ENCODE measurements at places on chromosomes 7 and 10.

GRCh38 chr10:111077785-111078504, 1.1 kb downstream of the ADRA2A start:
- no peak for DNase-seq

GRCh38 chr7:145850636-145851035, 266.0 kb upstream of the CNTNAP2 start:
- no peak for DNase-seq

DNA sequence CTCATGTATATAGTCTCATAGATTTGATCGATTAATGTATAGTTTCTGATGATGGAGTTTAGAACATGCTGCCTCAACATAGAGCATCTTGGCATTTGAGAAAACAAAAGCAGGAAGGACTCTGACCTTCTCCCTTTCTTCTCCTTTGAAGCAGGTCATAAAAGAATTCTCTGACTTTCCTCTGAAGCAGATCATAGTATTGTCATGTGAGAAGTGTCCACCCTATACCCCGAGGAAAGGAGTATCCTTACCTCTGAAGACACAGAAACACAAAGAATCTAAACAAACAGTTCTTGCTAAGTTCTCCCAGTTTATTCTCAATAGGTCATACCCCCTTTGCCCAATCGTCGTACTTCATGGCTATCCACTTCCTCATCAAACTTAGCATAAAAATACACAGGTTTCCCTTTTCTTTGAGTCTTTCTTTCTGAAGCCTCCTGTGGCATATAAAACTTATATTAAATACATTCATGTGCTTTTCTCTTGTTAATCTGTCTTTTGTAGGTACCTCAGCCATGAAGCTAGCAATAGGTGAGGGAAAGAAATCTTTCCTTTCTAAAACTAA, 194.9 kb downstream of the REEP3 start:
- DNase-seq, result no peak

- peak; percentile 68 for DNase-seq
Observed at GRCh38 chr7:99374111-99375064, at the start of gene ARPC1B. Gene ARPC1B (plus strand): TSS chr7:99374730. CDS start chr7:99385715, 10,985 bp downstream.

DNA sequence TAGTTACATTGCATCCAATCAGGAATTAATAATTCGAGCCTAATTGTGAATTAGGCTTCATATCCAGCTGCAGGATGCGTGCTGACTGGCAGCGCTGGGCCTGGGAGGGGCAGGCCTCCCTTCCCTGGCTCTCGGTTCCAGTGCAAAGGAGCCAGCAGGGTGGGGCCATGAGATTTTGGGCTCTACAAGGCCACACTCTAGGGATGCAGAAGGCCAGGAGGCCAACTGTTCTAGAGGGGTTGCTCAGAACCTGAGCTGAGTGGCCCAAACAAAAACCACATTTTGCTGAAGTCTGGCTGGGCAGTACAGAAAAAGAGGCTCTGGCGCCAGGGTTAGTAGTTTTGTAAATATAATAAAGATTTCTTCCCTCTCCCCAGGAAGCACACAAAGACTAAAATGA, 72.3 kb downstream of the CLEC2L start:
- DNase-seq, result no peak

DNA sequence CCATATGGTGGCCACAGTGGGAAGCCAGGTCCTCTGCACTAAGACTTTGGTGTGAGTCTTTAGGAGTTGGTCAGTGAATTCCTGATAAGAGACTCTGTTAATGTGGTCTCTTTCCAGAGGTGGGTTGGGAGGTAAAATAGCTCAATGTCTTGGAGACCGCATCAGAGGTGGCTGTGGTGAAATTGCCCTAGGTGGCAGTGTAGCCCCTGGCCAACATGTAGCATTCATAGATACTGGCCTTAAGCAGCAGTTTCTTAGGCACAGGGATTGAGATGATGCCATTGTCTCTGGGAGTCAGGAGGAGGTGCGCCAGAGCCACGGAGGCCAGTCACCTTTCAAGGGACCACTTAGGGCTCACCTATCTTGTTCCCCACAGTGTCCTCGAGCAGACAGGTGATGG, 202.8 kb downstream of the CREB5 start:
- DNase-seq, result no peak

DNA sequence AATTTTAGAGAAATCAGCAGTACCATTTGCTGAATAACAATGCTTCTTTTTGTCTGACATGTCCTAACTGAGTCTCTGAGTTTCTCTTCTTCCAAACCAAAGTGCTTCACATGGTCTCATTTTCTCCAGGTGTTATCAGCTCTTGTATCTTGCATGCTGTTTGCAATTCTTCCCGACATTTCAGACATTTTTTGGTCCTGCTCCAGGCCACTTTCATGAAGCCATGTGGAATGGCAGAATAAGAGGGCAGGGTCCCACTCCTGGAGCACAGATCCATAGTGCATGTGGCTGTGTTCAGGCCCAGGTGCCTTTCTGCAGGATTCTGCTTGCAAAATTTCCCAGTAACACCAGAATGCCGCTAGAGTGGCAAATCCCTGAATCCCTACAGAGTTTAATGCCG, 916.2 kb downstream of the NXPH1 start:
- DNase-seq, result no peak

GRCh38 chr7:45563941-45564461, 10.2 kb upstream of the ADCY1 start:
- DNase-seq, result no peak

GRCh38 chr10:77348082-77348481, 289.5 kb downstream of the KCNMA1 start:
- DNase-seq, result peak; percentile 26

GRCh38 chr10:103676058-103676785, 179.2 kb downstream of the SH3PXD2A start:
- DNase-seq, result peak; percentile 70

- no peak for DNase-seq
Observed at GRCh38 chr10:45040921-45041542, 40.3 kb downstream of the ZNF22 start.

DNA sequence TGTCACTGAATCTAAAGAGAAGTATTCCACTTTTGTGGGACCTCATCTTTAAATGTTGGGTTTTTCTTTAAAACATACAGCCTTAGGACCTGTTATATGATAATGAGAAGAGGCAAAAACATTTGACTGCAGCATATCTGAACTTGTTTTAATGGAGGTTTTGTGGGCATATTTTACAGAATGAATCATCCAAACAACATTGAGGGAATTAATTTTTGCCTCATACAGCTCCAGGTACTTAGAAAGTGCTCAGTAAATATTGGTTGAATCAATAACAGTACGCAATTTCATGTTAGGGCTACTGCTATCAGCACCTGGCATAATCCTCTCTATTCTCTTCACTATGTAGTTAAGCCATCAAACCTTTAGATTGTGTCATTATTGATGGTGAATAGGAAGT, 115.9 kb downstream of the MALRD1 start:
- no peak for DNase-seq

DNA sequence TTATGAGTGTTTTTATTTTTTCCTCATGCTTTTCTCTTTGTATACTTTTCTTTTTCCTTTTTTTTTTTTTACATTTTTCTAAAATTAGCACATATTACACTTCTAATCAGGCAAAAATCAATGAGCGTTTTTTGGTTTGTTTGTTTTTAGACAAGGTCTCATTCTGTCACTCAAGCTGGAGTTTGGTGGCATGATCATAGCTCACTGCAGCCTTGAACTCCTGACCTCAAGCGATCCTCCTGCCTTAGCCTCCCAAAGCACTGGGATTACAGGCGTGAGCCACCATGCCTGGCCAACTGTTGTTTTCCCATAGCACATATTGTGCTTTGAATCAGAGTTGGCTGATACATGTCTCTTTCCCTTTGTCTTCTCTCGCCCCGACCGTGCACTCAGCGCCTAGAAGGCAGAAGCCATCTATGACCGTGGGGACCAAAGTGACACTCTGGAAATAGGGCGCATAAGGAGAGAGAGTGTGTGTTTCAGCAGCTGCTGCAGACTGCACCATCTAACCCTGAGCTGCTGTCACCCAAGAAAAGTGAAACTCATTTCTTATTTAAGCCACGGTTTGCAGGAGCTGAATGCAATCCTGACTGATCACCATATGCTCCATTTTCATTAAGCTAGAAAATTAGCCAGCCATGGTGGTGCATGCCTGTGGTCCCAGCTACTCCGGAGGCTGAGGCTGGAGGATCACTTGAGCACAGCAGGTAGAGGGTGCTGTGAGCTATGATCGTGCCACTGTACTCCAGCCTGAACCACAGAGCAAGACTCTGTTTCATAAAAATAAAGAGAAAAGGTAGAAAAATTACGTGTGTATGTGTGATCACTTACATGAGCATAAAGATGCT, 41.4 kb upstream of the GTF2I start:
- DNase-seq, result no peak

DNA sequence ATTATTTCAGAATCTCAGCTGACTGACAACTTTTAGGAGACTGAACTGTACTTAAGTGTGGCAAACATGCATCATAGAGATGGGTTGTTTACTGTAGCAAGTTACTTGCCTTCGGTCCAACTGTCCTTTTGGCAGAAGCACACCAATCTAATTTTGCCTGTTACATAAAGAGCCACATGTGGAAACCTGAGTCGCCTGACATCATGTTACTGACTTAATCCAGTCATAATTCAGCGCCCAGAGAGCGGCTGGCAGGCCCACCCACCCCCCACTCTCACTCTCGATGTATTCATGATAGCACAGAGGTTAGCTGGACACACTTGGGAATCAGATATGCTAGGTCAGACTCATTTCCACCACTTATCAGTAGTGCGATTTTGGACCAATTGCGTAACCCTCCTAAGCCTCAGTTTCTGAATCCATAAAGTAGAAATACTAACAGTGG, 57.3 kb upstream of the CAPZA2 start:
- DNase-seq, result no peak

- peak; percentile 69 for DNase-seq
Observed at GRCh38 chr10:58577437-58577777, 64.7 kb downstream of the BICC1 start.

DNA sequence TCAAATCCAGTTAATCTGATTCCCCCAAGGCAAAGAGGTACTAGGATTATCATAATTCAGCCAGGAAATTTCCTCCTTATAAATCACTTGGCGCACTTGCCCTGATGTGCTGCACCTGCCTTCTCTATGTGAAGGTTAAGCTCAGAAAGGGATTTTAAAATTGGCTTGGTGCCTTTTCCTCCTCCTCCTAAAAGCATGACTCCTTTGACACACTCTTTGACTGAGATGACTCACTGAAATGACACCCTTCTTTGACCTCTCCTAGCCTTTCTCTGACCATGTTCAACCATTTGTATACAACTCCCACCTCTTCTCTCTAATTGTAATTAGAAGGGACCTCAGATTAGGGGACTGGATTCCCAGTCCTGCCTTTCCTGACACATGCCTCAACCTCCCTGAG, 46.5 kb downstream of the ABLIM1 start:
- DNase-seq, result no peak

GRCh38 chr7:137453356-137453755, 109.8 kb upstream of the PTN start:
- DNase-seq, result no peak

- peak; percentile 22 for DNase-seq
Observed at GRCh38 chr10:4684434-4684833, 141.6 kb upstream of the AKR1E2 start.

Measured in fibroblast of skin of scalp (primary cell).